Stimulated activated CD8-positive, alpha-beta memory T cell treated with anti-CD3 and anti-CD28 coated beads, Interleukin-7, amount 100 ng/mL, for 1 hour (primary cell): ENCODE measurements at places on chromosomes 2 and 18.

DNA sequence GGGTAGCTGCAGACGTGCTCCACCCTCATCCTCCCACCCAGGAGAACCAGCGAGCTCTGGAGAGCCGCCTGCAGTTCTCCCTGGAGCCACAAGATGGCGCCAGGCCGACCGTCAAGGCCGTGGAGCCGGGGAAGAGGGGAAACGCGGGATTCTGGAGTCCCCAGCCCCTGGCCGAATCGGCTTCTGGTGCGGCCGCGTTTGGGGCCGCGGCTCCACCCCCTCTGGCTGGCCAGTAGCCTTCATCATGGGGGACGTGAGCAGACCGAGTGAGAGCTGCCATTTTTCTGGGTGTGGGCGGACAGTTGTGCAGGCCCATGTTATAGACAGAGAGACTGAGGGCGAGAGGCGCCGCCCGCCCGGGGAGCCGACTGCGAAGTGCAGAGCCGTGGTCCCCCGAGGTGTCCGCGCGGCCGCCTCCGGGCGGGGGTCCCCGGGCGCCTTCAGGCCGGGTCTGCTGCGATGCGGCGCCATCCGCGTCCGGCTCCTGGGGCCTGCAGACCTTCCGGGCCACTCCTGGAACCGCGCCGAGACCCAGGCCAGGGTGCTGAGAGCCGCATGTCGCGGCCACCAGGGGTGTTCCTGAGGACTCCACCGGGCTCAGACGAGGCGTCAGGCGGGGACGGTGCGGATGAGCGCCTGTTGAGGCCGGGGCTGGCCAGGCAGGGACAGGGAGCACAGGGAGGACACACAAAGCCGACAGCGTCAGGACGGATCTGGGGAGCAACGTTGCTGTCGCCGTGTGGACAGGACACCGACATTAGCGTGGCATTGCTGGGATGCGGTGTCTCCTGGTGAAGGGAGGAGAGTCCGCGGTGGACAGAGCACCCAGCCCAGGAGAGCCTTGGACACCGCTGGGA, 418.2 kb upstream of the HS6ST1 start:
- DNase-seq = no peak

GRCh38 chr2:149313512-149313972, 16.8 kb upstream of the LYPD6 start:
- no peak for DNase-seq

DNA sequence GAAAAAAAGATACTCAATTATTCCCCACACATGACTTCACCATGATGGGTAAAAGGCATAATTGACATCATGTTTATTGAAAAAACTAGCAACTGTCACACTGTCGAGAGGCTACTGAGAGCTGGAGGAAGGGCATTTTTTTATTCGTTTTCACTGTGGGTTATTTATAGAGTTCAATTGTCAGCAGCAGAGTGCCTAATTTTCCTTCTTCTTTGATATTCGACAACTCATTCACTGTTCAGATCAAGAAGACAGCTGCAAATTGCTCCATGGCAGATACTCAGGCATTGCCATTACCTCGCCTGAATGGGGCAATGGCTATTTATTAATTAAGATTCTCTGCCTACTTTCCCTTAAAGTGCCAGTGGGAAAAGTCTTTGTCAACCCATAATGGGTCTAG, 197.5 kb upstream of the NRP2 start:
- no peak for DNase-seq

DNA sequence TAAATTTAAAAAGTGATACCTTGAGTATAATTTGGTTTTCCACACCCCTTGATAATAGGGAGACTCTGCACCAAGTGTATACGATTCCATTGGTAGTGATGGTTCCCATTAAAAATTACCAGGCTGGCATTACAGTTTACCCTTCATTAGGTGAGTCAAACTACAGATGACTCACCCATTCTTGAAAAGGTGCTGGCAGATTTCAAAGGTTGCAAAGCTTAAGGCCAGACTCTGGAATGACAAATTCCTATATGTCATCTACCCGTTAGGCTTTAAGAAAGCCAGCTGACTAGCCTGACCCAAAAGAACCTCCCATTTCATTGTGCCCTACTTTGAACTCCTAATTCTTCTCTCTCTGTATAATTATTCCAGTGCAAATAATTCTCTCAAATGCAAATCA, 124.4 kb downstream of the LRRTM4 start:
- DNase-seq = no peak

DNA sequence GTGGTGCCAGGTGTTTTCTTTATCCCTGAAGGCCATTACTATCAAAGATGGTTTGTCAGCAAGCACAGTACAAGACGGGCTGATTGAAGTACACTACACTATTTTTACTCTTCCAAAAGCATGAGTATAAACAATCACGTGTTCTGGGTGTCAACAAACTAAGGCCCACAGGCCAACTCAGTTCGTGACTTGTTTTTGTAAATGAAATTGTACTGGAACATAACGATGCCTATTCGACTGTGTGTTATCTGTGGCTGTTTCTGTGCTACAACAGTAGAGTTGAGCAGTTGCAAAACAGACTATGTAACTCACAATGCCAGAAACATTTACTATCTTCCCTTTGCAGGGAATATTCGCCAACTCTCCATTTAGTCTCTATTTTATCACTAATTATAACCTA, 12.3 kb downstream of the MRPS5 start:
- no peak for DNase-seq

DNA sequence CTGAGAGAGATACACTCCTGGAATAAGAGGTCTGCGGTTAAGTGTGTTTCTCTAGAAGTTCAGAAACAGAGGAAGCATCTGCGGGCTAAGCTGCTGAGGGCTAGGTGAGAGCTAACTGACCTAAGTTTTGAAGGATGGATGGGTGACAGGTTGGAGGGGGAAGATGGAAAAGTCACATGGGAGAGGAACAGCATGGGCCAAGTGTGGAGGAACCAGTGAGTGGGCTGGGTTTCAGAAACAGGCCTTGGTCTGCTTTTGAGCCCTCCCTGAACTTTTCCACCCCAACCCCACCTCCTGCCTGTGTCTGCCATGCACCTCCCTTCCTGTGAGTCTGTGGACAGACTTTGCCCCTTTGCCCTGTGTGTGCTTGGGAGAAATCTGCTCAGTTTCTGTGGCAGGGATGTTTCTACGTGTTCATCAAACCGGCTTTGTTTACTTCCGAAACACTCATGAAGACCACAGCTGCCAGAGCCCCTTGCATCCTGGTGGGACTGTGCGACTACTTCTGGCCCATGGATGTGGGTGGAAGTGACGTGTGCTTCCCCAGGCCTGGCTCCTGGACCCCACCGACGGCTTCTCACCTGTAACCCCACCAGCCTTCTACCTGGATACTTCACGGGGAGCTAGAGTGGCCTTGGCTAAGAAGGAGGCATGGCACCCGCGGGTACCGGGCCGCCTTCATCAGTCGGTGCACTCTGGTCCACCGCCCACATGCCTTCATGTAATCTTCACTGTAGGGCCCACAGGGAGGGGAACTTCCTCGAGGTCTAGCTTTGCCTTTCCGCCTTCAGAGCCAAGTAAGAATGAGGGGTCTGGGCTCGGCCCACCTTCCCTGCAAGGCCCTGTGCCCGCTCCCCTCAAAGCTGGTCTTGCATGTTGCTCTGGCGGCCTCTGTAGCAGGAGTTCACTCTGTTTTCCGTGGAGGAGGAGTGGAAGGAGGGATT, 1.4 kb upstream of the HPCAL1 start:
- DNase-seq = no peak

DNA sequence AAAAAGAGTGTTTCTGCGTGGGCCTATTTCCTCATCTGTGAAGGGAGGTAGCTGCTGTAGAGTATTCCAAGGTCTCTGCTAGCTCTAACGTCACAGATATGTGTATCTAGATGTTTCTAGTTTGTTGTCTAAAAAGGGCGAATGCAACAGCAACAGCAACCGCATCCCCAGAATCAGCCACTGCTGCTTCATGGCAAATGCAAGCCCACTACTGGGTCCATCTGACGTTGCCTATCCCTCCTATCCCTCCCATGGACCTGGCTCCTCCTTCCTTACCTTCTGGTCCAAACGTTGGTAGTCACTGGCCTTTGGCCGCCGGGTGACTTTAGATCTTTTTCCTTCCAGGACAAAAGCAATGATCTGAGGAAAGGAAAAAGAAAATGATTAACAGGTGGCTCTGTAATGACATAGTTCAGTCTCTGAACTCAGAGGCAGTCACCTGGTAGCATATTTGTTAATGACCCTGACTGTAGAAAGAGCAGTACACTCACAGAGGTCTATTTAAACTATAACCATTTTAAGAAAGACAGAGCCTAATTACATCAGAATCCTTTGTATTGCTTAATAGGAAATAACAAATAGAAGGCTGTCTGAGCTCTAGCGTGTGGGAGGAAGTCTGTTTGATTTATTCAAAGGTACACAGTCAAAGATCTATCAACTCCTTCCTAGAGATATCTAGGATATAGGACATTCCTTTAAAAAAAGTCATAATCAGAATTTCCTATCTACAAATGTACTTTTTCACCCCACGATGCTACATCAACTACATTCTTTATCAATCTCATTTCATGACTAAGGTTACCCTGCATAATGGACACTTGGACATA, 2.9 kb downstream of the TGOLN2 start:
- DNase-seq = no peak

GRCh38 chr2:88692187-88692586, 714 bp downstream of the RPIA start:
- no peak for DNase-seq

GRCh38 chr2:135335256-135335655, 195.8 kb downstream of the ZRANB3 start:
- DNase-seq = no peak

DNA sequence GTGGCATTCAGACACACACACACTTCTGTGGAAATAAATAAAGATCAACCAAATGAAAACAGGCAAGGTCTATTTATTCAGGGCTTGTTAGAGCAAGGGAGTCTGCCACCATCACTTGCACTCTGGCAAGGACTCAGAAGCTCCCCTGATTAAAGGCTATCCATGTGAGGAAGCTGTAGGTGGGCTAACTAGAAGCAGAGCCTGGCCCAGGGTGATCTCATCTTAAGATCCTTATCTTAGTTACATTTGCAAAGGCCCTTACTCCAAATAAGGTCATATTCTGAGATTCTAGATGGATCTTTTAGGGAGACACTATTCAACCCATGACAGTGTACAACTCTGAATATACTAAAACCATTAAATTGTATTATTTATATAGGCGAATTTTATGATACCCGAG, 190.0 kb upstream of the SRD5A2 start:
- DNase-seq = no peak

GRCh38 chr2:56244911-56245530, 61.2 kb downstream of the CCDC85A start:
- DNase-seq = no peak

GRCh38 chr2:40115348-40115747, 336.3 kb upstream of the THUMPD2 start:
- DNase-seq = no peak

DNA sequence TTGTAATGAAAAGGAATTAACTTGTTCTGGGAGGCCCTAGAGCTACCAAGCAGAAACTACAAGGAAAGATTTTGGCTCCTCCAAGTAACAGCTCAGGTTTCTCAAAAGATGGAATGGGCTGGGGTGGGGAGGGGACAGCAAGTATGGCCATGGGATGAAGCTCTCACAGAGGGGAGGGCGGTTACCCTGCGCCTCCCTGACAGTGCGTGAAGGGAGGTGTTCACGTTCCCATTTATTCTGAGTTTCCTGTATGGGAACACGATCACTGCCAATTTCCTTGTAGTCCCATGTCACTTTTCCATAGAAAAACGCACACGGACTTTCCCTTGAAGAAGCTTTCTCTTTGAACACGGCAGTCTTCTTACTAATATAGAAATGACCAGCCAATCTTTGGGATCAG, 17.0 kb downstream of the CDC42EP3 start:
- no peak for DNase-seq

DNA sequence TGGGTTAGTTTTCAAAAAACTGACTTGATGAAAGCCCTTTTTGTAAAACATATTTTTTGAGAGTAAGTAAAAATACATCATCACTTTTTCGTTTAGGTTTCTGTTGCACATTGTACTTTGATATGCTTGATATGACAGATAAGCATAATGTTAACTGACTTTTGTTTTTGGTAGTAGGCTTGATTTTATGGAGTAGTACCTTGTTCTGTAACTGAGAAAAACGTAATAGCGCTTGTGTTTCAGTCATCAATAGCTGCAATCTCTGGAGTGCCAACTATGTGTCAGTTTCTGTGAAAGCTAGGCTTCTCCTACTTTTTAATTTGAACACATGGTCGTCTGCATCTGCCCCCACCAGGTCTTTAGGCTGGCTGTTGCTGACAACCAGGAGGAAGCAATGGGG, 1.3 kb downstream of the LCLAT1 start:
- no peak for DNase-seq

DNA sequence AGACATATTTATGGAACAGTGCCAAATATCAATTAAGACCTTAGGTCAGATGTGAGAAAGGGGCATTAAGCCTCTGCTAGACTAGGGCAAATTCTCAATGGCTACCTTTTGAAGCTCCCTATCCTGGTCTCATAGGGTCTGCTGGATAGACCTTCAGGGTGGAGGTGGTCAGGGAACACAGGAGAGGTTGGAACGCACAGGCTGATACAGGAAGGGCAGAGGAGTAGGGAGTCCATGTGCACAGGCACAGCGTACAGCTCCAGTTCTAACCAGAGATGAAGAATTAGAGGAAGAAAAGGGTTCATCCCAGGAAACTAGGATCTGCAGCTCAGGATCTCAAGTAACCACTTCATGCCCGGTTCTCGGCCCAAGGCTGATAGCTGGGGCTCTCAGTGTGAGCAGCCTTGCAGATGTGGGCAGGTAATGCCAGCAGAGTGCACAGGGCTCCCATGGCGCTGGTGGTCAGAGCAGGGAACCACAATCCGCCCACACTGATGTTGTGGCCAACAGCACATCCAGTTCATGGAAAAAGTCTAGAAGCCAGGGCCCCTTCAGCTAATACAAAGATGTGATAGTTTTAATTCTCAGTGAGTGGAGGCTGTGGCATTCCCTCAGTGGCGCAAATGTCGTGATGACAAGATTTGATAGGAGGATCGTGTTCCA, 3.4 kb upstream of the EVA1A start:
- no peak for DNase-seq

GRCh38 chr18:58605027-58606020, 23.6 kb downstream of the ALPK2 start:
- no peak for DNase-seq

- DNase-seq = no peak
These were observed 1.1 kb downstream of the LMAN1 start for GRCh38 chr18:59357928-59358327.

GRCh38 chr2:111938392-111938791, 40.0 kb downstream of the MERTK start:
- no peak for DNase-seq

- DNase-seq = no peak
These were observed 107.2 kb upstream of the KCNH7 start for GRCh38 chr2:162945785-162946184.

GRCh38 chr2:1713839-1714236, 30.5 kb downstream of the PXDN start:
- DNase-seq = no peak

DNA sequence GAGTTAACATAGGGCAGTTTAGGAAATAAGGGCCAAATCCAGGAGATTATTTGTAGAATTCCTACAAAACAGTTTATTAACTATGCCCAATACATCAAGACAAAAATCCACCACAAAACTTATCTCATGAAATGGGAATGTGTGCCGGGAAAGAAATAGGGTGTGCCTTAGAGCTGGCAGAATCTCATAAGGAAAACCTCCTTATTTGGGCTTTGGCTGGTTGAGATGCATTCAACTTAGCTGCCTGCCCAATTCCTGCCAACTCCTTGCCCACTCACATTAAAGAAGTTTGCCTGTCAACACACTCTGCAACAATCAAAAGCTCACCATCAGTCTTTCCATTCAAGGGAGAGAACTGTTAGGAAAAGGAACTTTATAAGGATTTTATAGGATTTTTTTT, 500.6 kb downstream of the SATB2 start:
- no peak for DNase-seq

- no peak for DNase-seq
These were observed 67.2 kb upstream of the SP5 start for GRCh38 chr2:170647741-170648436.
